CD4-positive, alpha-beta T cell treated with Interleukin-10 for 1 hour (primary cell): ENCODE measurements at places on chromosomes 12 and 14.

DNA sequence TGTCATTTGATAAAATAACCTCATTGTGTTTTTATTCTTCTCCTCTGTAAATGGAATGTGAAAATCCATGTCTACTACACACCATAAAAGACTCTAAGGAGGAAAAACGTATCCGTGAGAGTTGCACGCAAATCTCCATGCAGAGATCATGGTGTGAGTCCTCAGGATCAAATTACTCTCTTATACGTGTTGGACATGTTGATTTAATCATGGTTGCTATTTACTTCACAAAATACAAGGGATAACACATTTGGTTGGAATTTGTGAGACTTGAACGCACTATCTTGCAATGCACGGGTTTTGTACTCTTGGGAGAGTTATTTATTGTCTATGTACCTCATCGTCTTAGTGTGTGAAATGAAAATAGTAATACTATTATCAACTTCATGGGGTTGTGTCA lies 128.0 kb upstream of the RASSF8 start:
- no peak for DNase-seq

- DNase-seq: no peak
Observed at GRCh38 chr12:61521258-61521657, 738.9 kb upstream of the USP15 start.

GRCh38 chr14:69068744-69069421 lies 84.0 kb downstream of the DCAF5 start:
- no peak for DNase-seq

DNA sequence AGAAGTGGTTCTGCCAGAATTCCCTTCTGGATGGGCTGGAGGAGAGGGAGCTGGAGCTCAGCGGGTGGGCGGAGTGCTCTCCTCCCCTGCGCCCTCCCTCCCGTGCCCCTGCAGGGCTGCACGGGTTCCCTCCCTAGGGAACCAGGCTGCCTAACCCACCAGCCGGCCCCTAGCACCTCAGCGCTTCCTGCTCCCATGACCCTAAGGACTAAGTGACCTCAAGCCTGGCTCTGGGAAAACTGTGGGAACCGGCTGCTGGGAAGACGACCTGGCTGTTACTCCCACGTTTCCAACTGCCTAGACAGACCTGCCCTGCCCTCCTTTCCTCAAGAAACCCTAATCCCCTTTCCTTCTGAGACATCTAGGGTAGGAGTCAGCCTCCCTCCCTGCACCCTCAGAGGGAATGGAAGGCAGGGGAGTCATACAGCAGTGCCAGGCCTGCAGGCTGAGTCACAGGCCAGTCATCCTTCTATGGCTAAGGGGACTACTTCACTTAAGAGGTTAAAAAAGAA lies 31.5 kb downstream of the SLC6A12 start:
- no peak for DNase-seq

DNA sequence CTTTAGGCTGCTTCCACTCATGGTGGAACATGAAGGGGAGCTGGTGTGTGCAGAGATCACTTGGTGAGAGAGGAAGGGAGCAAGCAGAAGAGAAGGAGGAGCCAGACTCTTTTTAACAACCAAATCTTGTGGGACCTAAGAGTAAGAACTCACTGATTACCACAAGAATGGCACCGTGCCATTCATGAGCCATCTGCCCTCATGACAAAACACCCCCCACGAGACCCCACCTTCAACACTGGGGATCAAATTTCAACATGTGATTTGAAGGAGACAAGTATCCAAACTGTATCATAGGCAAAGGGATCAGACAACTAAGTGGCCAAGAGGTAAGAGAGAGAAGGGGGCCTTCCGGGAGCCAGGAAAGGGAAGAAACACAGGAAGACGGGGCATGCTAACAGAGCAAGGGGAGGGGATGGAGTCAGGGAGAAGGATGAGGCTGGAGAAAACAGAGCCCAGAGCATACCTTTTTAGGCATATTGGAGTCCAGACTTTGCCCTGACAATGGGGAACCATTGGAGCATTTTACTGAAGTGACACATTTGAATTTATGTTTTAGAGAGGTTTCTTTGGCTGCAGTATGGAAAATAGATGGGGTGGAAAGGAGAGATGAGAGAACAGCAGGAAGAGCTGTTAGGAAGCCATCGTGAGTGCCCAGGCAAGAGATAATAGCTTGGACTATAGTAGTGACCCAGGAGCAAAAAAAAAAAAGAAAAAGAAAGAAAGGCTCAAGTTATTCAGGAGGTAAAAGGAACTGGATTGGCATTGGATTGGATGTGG lies 204.4 kb upstream of the NUDT4 start:
- DNase-seq: no peak

DNA sequence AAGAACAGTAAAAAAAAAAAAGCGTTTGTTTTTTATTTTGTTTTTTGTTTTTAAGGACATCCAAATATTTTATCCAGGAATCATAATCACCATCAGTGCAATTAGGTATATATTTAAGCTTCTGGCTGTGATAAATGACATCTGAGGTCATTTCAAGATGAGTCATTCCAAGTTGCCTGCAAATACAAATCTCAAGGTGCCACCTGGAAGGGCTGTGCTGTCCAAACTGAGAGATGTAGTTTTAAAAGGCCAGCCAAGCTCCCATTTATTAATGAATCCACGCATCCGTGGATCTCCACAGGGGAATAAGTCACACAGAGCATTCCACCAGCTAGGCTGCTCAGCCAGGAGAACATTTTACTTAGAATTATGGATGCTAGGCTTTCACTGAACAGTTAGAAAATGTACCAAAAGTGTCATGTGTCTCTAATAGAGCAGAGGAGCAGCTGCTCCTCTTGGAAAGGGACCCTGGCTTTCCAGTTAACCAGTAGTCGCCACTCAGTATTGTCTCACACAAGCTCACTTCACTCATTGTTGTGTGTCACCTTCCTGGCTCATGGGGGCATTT lies 1151.4 kb upstream of the TMEM132C start:
- no peak for DNase-seq

- DNase-seq: no peak
Observed at GRCh38 chr12:76920172-76921099, 41.6 kb upstream of the CSRP2 start.

- no peak for DNase-seq
Observed at GRCh38 chr12:116366456-116366776, 88.9 kb upstream of the MED13L start.

- DNase-seq: no peak
Observed at GRCh38 chr14:89455412-89455811, 38.4 kb upstream of the FOXN3 start.

GRCh38 chr14:51951656-51952055 lies 37.7 kb upstream of the RTRAF start:
- no peak for DNase-seq

DNA sequence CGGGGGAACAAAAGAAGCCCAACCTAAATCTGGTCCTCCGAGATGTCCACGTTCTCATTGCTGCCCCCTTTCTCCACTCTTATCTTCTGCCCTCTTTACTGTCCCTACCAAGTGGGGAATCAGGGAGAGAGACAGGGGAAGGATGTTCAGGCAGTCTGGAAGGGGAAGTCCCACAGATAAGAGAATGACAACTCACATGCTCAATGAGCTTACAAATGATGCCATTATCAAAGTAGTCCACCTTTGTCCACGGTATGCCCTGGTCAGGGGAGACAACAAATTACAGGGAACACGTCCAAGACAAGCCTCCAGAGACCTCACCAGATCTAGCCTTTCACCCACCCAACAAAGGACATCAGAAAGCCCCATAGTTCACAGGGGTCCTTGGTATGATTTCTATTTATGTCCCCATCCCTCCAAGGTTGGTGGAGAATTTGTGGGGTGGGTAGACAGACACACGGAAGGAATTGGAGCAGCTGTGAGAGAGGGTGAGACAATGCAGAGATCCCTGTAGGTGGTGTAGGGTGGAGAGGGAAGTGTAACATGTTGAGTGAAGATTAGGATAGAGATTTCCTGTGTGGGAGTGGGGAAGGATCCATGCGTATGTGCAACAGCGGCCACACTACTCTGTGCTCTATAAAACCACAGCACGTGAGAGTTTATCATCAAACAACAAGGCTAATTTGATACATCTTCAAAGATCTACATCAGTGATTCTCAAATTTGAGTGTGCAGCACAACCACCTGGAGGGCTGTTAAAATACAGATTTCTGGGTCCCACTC lies 10.7 kb downstream of the MYO1A start:
- DNase-seq: no peak

- DNase-seq: no peak
Observed at GRCh38 chr14:105039458-105040205, 18.7 kb upstream of the CDCA4 start.

- DNase-seq: no peak
Observed at GRCh38 chr14:77618381-77618970, 2.0 kb upstream of the SPTLC2 start.

GRCh38 chr14:29926701-29927375 lies 809 bp downstream of the PRKD1 start:
- DNase-seq: no peak

GRCh38 chr12:112978163-112979040 lies at the start of gene OAS2:
Gene OAS2 (plus strand): TSS chr12:112978519. CDS start chr12:112978609, 90 bp downstream.
- DNase-seq: peak; percentile 85

- DNase-seq: no peak
Observed at GRCh38 chr14:75880512-75880911, 101.3 kb downstream of the TGFB3 start.

- DNase-seq: no peak
Observed at GRCh38 chr12:55443776-55444175, at the start of gene OR6C2. Gene OR6C2 (plus strand): TSS chr12:55444076. CDS start chr12:55452214, 8,138 bp downstream.

DNA sequence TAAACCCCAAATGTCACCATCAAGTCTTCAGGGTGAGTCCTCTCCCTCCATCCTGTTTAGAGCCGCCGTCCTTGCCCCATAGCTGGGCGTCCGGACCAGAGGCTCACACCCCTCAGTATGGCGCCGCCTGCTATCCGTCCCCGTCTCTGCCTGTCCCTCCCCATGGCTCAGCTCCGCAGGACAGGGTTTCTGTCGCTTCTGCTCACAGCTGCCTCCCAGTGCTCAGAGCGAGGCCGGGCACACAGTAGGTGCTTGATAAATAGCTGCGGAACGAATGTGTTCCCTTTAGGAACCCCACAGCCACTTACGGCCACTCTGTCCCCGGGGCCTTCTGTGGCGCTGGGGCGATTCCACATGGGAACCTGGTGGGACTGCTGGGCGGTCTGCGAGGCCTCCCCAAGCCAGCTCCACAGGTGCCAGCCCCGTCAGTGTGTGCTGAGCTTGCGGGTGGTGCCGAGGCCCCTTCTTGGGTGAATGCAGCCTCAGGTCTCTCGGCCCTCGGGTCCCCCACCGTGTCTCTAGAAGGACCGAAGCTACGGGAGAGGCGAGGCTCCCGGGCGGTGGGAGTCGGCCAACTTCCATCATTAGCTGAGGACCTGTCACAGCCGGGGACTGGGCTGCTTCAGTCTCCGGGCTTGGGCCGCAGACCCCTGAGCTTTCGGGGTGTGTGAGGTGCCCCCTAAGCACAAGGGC lies 63.0 kb downstream of the NOC4L start:
- DNase-seq: no peak

DNA sequence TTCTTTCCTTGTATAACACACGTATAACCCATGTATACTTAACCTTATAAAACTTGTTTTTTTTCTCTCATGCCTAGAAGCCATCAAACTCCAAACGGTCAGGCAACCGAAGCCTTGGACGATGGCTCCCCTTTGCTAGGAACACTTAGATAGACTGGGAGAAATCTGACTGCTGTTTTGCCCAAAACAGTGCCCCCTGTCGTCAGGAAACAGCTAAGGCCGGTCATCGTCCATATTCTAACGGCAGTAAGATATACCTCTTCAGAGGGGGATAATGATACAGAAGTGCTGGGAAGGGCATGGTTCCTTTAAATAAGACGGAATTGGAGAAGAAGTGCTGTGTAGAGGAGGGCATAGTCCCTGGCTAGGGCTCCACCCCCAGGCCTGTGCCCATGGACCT lies 130.5 kb downstream of the SLC41A2 start:
- DNase-seq: peak; percentile 26

DNA sequence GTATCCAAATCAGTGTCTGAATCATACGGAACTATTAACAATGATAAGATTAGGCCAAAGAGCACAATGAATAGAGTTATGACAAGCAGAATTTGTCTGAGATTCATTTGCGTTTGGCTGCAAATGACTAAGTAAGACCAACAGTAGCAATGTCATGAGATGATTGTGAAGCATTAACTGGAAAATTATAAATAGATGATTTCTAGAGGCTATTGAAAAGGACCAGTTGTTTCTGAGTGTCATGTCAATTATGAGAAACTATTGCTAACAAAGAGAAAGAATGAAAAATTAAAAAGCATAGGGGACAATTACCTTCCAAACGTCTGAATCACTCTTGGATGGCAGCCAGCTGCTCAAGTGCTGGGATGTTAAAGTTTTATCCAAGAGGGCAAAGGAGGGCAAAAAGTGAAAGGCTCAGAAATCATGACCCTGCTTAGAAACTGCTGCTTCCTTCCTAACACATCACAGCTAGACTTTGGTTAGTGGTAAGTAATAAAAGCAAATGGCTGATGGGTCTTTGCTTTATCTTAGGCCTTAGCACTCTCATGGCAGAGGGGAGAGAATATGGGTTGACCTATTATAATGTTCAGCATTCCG lies 89.0 kb downstream of the AKAP6 start:
- no peak for DNase-seq

DNA sequence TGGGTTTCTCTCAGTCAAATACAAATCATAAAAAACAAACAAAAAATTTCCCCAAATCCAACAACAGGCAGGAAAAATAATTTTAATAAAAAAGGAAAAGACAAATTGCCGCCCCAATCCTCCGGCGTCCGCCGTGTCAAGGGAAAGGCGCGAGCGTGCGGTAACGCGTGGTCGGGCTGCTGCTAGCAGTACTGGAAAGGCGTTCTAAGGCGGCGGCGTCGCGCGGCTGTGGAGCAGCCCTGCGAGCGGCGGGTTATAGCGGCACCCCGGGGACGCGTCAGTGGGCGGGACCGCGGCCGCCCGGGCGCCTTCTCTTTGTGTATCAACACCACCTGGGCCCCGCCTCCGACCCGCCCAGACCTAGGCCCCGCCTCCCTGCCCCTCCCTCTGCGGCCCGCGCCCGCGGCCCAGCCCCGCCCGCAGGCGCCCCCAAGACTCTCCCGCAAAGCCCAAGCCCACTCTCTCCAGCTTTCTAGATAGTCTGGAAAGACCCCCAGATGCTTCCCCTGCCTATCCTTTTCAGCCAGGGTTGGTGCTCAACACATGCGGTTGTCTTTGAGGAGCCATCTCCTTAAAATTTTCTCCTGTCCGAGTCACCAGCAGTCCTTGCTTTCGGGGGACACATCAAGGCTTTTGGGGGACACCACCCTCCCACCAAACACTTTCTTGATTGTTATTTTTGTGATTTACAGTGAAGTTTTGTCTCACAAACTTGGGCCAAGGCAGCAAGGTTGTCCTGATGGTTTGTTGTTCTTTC lies at the start of gene SLC38A2:
TSS of gene SLC38A2 (minus strand) at position 230 of the 757 bp plus-strand sequence. CDS start 1,480 bp downstream, outside the sequence.
- peak; percentile 97 for DNase-seq

GRCh38 chr12:106227641-106228319 lies 20.0 kb downstream of the CKAP4 start:
- DNase-seq: peak; percentile 78

DNA sequence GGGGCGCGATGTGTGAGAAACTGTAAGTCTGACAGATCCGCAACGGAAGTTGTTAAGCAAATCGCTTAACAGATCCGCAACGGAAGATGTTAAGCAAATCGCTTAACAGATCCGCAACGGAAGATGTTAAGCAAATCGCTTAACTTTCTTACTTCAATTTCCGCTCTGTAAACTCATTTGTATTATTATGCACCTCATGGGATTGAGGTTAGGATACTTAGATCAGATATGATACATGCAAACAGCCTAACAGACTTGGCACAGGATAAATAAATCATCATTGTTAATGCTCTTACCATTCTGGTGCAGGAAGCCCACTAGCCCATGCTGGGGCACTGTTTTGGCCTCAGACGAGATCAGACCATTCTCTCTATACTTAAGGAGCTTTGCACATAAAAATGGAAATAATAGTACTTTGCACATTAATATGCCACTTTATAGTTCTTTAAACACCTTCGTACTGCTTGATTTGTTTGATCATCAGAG lies 399 bp downstream of the NCAPD2 start:
- DNase-seq: no peak

GRCh38 chr14:100398044-100398443 lies 74.9 kb downstream of the SLC25A47 start:
- DNase-seq: no peak
